ENCODE measurements at places on chromosomes 2 and 18.

GRCh38 chr2:100903534-100904258, 83.8 kb downstream of the NPAS2 start:
- DNase-seq: no peak

DNA sequence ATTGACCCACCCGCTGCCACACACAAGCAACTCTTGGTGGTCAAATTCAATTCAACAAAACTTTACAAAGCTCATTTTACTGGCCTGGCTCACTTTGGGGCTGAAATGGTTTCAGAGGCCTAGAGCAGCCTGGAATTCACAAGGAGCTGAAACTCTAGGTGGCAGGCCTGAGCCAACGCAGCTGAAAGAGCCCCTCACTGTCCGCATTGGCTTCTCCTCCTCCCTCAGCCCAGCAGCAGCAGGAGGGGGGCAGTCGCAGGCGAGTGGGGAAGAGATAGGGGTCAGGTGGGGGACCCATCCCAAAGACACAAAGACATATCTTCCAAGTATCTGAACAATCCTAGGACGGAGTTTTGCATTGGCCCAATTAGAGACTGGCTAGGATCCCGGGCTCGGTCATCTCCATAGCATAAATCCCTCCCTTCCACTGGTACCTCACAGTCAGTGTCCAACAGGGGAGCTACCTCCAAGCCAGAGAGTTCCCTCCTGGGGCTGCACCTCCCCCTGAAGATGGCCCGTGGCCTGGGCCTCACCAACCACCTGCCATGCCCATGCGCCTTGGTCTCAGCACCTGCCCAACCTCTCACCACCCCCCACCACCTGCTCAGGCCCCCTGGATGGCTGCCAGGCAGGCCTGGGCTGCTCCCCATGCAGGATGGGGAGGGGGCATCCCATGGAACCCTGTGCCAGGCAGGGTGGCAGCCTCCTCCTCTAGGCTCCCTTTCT, 113.4 kb downstream of the ZBTB7C start:
- DNase-seq: no peak

- no peak for DNase-seq
These were observed 201.2 kb upstream of the PIK3C3 start for GRCh38 chr18:41753826-41754225.

- no peak for DNase-seq
These were observed 146.6 kb upstream of the FANCL start for GRCh38 chr2:58387701-58388100.

DNA sequence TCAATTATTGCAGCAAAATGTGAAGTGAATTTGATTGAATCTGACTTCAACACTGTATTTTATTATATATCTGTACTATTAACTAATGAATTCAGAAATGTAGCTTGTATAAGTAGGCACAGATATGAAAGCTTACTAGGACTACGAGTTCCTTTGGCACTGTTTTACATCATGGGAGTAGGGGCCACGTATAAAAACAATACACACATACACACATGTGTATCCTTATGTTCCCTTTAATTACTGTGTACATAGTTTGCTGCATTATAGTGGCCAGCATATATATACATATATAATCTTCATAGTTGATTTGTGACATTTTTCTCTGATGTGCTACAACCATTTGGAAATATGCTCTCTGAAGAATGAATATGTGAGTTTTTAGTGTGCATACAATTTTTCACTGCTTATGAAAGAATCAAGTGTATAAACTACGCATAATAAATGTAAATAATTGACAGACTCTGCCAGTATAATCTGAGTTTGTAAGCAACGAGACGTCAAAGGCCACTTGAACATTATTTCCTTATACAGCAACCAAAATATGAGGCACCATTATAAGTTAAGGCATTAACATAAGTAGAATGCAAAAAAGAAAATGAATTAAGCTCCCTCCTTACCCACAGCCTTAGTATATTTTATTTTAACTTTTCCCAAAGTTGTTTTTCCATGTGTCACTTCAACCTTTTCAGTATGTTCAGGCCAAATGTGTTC, 98.1 kb upstream of the GALNT5 start:
- no peak for DNase-seq
